ENCODE measurements at places on chromosomes 11 and 22.

DNA sequence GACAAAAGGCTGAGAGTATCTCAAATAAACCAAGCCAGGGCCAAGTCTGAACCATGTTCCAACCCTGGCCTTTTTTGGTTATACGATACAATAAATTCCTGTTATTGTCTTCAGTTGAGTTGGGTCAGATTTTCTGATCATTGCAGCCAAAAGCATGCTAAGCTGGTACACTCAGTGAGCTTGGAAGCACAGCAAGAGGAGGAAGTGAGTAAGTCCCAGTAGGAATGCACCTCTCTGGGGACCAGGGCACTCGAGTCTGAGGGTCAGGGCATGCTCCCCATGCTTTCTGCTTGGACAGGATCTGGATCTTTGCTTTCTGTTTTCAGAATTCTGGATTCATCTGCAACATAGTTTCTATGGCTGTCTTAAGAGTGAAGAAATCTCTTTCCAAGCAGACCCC, 73.1 kb downstream of the TMPRSS5 start:
- peak; percentile 76 for DNase-seq

- DNase-seq: no peak
Observed at GRCh38 chr11:45919806-45920530, 2.3 kb upstream of the PEX16 start.

DNA sequence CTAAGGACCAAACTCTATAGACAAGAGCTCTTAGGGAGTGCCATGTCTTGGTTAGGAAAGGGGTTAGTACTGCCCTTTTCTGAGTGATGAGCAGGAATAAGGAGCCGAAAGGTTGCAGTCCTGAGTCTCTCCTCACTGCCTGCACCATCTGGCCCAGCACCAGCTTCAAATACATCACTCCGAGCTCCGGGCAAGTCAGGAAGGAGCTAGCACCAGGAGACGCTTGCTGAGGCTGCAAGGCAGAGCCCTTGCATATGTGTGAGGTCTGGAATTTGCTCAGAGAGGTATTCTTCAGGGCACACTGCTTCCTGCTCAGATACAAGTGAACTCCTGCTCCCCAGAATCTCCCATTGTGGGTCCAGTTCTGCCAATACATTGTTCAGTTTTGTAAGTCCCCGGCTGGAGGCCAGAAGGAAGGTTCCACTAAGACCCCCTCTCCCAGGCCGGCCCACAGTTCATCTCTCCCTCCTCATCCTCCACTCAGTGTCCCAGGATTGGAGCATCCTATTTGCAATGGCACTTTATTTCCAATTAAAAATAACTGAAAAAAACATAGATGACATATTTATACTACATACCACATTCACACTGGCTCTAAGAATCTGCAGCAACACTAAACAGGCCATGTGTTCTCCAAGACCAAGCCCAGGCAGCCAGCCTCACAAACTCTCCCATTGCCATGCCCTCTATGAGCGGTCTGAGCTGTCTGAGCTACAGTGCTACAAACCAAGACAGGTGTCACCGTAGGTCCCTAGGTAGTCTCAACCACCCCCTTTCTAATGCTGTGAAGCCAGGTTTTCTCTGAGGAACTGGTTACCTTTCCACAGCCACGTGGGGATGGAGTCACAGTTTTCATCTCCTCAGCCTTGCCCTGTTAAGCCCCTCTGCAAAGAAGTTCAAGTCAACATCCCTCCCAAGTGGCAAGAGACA, 55.1 kb upstream of the SPATA19 start:
- no peak for DNase-seq

GRCh38 chr11:35474688-35475087, 50.7 kb downstream of the PAMR1 start:
- DNase-seq: no peak

- DNase-seq: peak; percentile 55
Observed at GRCh38 chr11:22807855-22808570, 21.6 kb downstream of the SVIP start.

GRCh38 chr11:3861683-3862082, 6.2 kb downstream of the STIM1 start:
- no peak for DNase-seq

GRCh38 chr22:30295576-30295975, 6.3 kb upstream of the CASTOR1 start:
- DNase-seq: no peak

- peak; percentile 84 for DNase-seq
Observed at GRCh38 chr11:69352715-69353319, 58.9 kb downstream of the MYEOV start.

DNA sequence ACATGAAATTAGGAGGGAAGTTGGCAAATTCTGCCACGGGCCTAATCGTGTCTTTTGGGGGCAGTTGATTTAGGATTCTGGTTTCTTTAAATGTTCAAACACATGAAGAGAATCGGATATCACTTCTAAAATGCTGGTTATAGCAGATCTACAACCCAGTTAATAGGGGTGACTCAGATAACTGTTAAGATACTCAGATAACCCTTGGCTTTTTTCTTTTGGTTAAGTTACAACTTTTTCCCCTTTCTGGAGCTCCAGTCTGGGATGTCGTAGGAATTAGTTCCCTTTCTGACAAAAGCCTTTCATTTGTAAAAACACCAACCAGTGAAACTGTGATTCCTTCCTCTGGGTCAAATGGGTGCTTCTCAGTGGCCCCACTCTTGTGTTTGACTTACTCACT, 976 bp downstream of the DEPDC7 start:
- no peak for DNase-seq

DNA sequence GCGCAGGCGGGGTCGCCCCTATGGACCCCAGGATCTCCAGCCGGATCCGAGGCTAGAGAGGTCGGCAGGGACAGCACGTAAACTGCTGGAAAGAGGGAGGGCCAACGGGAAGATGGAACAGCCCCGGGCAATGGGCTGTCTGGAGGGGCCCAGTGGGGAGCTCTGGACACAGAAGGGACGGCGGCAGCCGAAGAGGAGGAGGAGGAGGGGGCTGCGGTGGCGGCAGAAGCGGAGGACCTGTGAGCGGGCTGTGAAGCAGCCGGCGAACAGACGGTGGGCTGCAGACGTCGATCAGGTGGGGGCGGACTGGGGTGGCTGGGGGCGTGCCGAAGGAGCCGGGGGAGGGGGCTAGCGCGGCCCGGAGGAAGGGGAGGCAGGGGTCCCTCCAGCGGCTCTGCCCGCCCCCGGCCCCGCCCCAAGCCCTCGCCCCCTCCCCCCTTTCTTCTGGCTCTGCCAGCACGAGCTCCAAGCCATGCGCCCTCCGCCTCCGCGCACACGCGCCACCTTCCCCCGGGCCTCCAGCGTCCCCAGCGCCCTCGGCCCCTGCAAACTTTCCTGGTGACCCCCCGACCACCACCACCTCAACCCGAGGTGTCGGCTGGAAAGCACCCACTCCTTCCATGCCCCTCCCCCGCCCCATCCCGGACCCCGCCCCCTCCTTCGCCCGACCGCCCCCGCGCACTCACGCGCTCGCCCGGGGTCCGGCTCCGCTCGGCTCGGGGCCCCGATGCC, 432 bp downstream of the TNKS1BP1 start:
- peak; percentile 52 for DNase-seq

GRCh38 chr11:129643031-129643721, 172.5 kb upstream of the TMEM45B start:
- DNase-seq: peak; percentile 38

GRCh38 chr11:96105944-96106343, 182.0 kb upstream of the MTMR2 start:
- no peak for DNase-seq

DNA sequence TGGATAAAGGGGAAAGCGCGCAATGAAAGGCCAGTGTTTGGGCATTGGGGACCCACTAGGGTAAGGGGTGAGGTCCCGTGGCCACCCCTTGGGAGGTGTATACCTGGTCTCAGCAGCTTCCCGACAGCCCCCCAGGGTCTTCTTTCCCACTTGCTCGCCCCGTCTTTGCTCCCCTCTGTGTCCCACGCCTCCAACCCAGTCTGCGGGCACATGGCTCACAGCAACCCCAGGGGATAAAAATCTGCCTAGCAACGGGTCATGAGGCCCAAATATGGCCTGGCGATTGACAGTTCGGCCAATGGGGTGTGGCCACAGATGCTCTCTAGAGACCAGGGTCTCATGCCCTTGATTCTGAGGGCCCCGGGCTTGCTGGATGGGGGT, 41.6 kb downstream of the AHNAK start:
- DNase-seq: no peak

DNA sequence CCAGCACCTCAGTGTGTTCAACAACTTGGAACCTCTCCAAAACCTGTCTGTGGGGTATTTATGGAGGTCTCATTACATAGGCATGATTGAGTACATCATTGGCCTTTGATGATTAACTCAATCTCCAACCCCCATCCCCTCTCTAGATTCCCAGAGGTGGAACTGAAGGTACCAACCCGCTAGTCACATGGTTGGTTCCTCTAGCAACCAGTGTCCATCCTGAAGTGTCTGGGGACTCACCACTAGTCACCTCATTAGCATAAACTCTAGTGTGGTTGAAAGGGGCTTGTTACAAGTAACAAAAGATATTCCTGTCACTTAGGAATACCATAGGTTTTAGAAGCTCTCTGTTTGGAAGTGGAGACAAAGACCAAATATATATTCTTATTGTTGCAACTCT, 40.3 kb downstream of the SIK2 start:
- DNase-seq: no peak

All from fibroblast of the aortic adventitia (primary cell).